ENCODE measurements at places on chromosomes 6 and 20.

DNA sequence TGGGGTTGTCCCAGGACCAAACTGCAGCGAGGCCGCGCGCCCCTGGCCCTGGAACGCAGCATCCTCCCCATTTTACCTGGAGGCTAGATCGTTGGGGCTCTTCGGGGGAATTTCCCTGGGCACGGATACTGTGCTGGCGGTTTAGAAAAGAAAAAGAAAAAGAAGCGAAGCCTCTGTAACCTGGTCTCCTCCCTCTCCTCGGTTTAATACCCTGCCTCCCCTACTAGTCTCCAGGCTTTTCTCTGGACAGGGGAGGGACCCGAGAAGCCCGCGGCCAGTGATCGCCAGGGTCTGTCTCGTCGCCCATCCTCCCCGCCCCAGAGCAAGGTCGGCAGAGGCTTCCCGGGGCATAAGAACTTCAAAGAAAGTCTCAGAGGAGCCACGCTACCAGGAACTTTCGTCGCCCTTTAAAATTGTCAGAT is 6.1 kb upstream of the LAMP5 start:
- no peak for DNase-seq

DNA sequence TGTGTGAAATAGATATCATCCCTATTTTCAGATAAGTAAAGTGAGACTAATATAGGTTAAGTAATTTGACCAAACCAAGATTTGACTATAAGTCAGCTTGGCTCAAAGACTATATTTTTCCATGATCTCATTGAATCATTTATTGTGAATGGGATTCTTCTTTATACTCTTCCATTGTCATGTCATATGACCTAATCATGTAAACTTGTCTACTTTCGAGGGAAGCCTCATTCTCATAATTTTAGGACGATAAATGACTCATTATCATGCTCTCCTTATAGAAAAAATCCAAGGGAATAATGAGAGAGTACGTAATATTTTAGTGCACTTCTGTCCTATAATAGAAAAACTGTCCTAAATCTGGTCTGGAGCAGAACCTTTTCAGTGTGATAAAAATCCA is 40.9 kb upstream of the CCN6 start:
- DNase-seq = no peak

DNA sequence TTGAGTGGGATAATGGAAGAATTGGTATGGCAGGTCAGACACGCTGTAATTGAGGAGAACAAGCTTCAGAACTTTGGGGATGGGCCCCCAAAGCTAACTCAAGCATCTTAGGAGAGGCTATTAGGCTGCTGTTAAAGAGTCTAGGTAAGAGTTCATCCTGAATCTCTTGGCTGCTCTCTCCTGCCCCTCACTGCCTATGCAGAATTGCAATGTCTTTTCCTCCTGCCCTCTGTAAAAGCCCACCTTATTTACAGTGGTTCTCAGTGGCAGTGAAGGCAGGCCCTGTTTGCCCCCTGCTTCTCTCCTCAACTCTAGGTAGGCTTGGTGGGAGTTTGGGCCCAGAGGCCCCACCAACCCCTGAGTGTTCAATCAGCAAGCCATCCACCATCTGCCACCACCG is 55.0 kb downstream of the LYRM2 start:
- no peak for DNase-seq

GRCh38 chr20:51236421-51236820 is 213.5 kb upstream of the KCNG1 start:
- no peak for DNase-seq

- no peak for DNase-seq
These were observed 135.7 kb downstream of the KIF13A start for GRCh38 chr6:17851720-17852161.

GRCh38 chr6:136326038-136326553 is 36.5 kb upstream of the BCLAF1 start:
- no peak for DNase-seq

DNA sequence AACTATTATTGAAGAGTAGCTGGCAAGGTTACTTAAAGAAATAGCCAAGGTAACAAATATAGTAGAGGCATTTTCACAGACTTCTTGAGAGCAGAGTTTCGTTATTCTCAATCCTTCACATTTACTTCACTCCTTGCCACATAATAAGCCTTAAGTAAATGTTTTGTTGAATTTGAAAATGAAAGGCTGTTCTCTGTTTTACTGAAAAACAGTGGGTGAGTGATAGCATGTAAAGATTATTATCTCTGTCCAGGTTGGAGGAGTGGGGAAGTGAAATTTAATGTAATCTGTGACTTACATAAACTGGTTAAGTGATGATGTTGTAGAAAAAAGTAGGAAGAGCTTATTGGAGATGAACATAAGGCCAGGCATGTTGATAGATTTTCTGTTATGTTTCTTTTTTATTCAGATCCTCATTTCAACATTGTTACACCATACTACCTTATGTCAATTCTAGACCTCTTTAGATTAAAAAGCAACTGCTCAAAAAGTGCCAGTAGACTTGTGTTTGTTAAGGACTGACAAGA is 55.0 kb downstream of the QKI start:
- no peak for DNase-seq

- DNase-seq = no peak
These were observed 94.6 kb downstream of the FAXC start for GRCh38 chr6:99254616-99255550.

- no peak for DNase-seq
These were observed 548 bp upstream of the TMEM74B start for GRCh38 chr20:1185316-1185741.

DNA sequence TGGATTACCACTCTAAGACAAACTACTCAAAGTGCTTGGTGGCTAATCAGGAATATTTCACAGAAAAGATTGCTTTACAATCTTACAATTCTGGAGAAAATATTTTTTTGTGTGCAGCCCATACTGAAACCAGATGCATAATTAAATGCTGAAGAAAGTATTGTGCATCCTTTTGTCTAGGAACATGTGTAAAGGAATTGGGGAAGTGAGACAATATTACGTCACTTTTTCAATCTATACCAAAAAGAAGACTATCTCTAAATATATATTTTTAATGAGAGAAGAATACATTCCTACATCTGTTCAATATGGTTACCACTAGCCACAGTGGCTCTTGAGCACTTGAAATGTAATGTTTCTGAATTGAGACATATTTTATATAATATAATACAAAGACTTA is 992.5 kb upstream of the ADGRB3 start:
- no peak for DNase-seq

DNA sequence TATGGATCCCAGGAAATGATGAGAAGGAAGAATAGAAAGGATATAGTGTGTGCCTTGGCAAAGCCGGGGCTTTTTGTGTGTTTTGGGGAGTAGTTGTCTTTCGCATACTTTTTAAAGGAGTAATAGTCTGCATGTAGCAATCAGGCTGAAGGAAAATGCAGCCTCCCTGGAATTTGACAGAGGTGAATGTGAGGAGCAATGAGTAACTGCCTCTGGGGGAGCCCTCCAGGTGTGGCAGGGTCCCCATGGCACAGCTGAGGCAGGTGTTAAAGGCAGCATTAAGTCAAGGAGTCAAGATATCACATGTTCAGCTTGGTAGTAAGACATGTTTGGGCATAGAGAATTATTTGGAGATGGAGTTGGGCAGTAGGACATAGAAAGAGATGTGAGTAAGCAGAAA is 203.1 kb downstream of the C6orf118 start:
- no peak for DNase-seq

DNA sequence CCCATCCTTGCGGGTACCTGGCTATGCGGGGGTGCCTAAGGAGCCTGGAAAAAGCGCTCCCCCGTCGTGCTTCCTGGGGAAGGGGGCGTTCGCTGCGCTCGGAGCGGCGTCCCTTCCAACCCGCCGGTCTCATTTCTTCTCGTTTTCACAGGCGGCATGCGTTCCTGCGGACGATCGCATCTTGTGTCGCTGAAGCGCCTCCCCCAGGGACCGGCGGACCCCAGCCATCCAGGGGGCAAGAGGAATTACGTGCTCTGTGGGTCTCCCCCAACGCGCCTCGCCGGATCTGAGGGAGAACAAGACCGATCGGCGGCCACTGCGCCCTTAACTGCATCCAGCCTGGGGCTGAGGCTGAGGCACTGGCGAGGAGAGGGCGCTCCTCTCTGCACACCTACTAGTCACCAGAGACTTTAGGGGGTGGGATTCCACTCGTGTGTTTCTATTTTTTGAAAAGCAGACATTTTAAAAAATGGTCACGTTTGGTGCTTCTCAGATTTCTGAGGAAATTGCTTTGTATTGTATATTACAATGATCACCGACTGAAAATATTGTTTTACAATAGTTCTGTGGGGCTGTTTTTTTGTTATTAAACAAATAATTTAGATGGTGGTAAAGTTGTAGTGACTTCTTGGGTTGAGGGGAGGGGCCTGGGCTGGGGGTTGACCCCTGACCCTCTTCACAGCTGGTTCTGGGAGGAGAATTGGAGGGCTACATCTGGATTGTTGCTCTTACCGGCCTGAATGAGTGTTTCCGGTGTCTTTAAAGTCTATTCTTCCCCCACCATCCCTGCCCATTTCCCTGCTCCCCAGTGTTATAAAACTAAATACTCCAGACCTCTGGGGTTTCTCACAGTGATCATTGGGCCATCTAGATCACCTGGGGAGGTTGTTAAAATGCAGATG is 1.1 kb downstream of the ID1 start:
- DNase-seq = no peak

- DNase-seq = no peak
These were observed 45.5 kb downstream of the E2F3 start for GRCh38 chr6:20447157-20447556.
